Fibroblast of skin of right biceps (primary cell): ENCODE measurements at places on chromosomes 12 and 14.

DNA sequence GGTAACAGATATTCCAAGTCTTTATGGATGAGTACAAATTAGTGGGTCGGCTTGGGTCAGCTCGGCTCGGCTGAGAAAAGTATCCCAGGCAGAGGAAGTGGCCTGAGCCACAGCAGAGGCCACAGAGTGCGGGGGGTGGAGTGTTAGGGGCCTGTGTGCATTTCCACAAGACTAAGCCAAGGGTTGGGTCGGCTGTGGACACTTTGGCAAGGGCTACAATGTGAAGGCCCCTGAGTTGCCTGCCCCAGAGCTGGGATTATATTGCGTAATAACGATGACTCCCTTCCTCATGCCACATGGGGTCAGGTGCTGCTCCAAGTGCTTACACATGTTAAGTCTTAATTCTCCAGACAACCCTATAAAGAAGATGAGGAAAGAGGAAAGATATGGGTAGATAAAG, 11.4 kb downstream of the EVL start:
- peak; percentile 57 for DNase-seq

GRCh38 chr12:91920741-91921140, 224.9 kb downstream of the BTG1 start:
- no peak for DNase-seq

DNA sequence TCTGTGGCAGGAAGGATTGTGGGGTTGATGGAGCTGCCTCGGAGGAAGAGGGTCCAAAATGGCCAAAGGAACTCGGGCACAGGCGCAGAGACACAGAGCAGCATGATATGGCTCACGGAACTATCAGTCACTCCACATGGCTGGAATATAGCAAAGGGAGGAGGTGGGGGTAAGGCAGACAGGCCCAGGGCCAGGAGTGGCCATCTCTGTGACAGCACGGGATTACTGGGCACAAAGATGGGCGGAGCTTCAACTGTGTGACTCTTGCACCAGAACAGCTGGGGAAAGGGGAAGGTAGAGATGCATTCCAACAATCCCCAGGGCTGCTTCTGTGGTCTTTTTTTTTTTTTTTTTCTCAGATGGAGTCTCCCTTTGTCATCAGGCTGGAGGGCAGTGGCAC, 24.8 kb upstream of the EML1 start:
- DNase-seq, result peak; percentile 61

- no peak for DNase-seq
These were observed 13.2 kb upstream of the INF2 start for GRCh38 chr14:104676130-104676693.

DNA sequence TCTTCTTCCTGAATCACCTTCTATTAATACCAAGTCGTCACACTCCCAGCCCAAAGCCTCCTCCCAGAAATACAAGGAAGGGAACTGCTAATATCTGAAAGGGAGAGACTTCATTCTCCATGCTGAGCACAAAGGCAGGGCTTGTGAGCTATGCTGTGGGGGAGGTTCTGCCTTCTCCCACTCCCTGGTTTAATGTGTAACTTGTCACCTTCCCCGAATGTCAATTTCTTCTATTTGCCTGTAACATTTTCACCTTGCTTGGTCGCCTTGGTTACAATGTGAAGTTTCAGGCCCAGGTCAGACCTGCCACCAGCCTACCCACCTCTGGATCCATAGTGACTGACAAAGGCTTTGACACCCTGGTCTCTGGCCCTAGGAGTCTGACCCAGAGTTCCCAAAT, 82.0 kb upstream of the ESRRB start:
- DNase-seq, result no peak

GRCh38 chr12:25151476-25151875, 43.5 kb downstream of the DNAI7 start:
- DNase-seq, result peak; percentile 96

GRCh38 chr14:95507701-95508103, 8.7 kb downstream of the SYNE3 start:
- peak; percentile 68 for DNase-seq

DNA sequence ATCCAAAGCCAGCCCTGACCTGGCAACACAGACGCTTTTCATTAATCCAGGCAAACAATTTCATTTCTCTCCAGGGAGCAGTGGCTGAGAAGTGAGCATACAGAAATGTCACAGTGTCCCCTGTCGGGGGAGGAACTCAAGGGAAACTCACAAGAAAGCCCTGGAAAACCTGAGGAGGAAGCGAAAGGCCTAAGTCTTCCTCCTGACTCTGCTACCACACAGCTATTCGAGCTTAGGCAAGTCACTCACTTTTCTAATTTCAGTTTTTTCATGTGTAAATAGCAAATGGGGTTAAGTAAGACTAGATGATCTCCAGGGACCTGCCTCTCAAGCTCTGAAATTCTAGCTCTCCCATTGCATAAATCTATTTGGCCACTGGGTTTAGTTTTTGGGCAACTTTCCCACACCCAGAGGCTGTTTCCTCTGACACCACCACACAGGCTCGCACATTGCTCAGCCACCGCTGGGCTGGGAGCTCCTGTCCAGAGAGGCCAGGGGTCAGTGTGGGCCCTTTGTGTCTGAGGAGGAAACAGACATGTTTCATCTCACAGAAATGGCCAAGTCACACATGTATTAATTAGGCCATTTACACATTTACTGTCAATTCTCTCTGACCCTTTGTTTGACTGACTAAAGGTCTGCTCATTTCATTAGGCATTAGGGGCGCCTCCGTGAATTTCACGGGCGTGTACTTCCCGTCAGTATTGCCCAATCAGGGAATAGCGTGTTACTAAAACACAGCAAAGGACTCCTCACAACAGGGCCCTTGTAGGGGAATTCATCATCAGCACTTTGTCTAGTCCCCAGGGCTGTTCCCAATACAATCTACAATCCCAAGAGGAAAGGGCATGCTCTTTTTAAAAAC, 9.8 kb upstream of the PNMA1 start:
- DNase-seq, result peak; percentile 91

DNA sequence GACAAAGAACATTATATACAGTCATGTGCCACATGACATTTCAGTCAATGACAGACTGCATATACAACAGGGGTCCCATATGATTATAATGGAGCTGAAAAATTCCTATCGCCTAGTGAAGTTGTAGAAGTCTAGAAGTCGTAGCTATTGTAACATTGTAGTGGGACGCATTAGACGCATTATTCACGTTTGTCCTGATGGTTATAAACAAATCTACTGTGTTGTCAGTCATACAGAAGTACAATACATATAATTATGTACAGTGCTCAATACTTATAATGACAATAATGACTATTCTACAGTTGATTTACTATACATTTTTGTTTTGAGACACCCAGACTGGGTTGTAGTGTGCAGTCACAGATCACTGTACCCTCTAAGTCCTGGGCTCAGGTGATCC, 64.1 kb upstream of the AP4S1 start:
- DNase-seq, result no peak

- peak; percentile 40 for DNase-seq
These were observed 74.6 kb downstream of the ZFP36L1 start for GRCh38 chr14:68718023-68718990.

DNA sequence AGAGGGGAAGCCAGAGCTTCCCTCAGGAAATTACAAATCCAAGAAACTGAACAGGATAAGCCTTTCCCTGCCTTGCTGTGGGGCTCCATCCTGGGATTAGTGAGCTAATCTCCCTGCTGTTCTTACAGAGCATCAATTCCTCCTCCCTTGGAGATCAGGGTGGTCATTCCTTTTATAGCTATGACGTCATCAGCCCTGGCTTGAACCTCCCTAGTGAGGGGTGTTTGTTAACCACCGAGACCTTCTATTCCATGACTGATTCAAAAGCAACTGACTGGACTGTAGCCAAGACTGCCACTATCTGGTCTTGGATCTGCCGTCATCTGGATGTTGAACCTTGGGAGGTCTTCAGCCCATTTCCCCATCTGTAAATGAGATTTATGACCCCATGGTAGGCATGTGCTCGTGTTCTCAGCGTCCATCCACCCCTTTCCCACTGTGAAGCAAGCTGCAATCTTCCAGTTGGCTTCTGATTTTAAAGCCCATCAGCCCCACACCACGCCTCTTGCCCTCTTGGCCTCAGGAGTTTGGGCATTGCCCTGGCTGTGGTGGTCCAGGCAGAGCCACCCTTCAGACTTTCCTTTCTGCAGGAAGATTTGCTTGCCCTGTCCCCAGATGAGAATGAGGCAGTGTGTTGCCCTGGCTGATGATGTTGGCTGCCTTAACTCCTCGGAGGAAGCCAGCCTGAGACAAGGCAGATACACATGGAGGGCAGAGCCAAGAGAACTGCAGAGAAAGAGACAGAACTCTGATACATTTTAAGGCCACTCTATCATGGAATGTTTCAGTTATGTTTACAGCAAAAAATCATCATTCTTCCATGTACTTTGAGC, 59.6 kb upstream of the ACTN1 start:
- peak; percentile 98 for DNase-seq

DNA sequence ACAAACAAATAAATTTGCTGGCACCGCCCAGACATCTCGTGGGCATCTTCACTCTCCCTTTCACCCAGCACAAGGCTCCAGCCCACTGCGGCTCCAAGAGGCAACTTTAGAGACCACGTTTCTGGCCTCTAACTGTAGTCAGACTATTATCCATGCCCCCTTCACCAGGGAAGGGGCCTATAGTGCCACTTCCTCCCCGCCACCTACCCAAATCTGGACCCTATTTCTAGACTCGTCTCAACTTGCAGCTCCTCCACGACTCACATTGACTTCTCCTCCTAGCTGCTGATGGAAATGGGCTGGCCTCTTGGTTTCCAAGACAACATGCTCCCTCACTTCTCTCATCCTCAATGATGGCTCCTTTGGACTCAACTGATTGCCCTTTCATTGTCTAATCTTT, 12.3 kb downstream of the KRT1 start:
- DNase-seq, result no peak

- DNase-seq, result peak; percentile 67
These were observed 4.0 kb upstream of the CKAP4 start for GRCh38 chr12:106251631-106252455.

DNA sequence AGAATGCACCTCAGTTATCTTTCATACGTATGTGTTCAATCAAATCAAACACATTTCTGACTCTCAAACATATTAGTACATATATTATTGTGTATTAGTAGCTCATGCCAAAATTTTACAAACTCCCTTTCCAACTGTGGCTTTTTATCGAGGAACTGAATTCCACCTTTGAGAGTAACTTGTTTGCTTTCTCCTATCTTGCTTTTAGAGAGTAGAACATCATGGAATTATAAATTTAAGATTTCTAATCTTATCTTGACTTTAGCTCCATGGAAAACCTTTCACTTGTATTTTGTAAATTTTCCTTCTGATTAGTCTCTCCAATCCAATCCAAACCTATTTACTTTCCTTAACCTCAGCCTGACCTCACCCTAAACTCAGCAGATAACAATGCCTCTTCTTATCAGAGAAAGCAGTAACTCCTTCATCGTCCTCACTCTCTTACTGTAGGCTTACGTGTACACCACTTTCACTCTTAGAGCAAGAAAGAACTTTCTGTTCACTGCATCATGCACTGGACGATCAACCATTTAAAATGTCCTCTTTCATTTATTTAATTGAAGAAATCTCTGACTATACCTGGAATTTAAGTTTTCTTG, 164.5 kb downstream of the TMTC3 start:
- no peak for DNase-seq

GRCh38 chr12:65996146-65996545, 134.4 kb downstream of the LLPH start:
- no peak for DNase-seq

GRCh38 chr12:45050751-45051571, at the start of gene DBX2:
Gene DBX2, minus strand, starts transcription at chr12:45051099. Its CDS starts 172 bp downstream, at chr12:45050927.
- peak; percentile 9 for DNase-seq
